ENCODE measurements at places on chromosomes 11 and 22. TPM values are rescaled to one million over a fixed set of nuclear protein-coding genes. Genes with fewer than 3 reads are reported as not detected.

KCNJ11 gene
- total RNA-seq = not detected

TRIM66 gene
- total RNA-seq = 23.2 TPM

OR5B21 gene
- 1.9 TPM for total RNA-seq

OR8D1 gene
- not detected for total RNA-seq

OR52A1 gene
- not detected for total RNA-seq

MMP11 gene
- 3.9 TPM for total RNA-seq

OR5B12 gene
- total RNA-seq = not detected

PRG3 gene
- not detected for total RNA-seq

NDUFC2 gene
- total RNA-seq = 43.4 TPM

CRYBB3 gene
- 0.79 TPM for total RNA-seq

MMP13 gene
- not detected for total RNA-seq

DEFB108B gene
- not detected for total RNA-seq

SCUBE1 gene
- 0.27 TPM for total RNA-seq

OR8D4 gene
- total RNA-seq = not detected

Data from naive thymus-derived CD4-positive, alpha-beta T cell (primary cell).